Non-pigmented ciliary epithelial cell (primary cell): ENCODE measurements at places on chromosomes 3 and 15.
A peak's percentile ranks its signal among the peaks of the same experiment; 100 is the strongest.

GRCh38 chr3:3902161-3902560 is 102.9 kb downstream of the LRRN1 start:
- DNase-seq, result no peak

GRCh38 chr3:54698054-54698453 is 229.8 kb downstream of the LRTM1 start:
- DNase-seq, result no peak

GRCh38 chr15:68391121-68391520 is 40.8 kb downstream of the ITGA11 start:
- DNase-seq, result no peak

- DNase-seq, result no peak
These were observed 73.5 kb downstream of the EDEM1 start for GRCh38 chr3:5260992-5261501.

DNA sequence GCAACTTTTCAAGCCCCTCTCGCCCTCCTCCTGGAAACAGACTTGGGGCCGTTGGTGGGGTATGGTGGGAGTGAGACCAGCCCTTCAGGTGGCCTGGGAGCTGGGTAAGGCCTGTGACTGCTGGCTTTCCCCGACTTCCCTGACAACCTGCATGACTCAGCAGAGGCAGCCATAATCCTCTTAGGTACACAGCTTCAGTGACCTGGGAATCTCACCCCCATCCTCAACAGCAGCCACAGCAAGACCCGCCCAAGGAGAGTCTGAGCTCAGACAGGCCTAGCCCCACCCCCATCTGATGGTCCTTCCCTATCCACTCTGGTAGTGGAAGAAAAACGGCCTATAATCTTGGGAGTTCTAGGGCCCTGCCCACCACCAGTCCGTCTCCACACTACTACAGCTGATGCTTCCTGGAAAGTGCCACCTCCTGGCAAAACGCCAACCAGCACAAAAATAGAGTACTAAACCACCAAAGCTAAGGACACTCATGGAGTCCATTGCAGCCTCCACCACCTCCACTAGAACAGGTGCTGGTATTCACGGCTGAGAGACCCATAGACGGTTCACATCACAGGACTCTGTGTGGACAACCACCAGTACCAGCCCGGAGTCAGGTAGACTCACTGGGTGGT is 13.1 kb upstream of the SLC27A2 start:
- no peak for DNase-seq

GRCh38 chr15:59528961-59529402 is 82.6 kb upstream of the GCNT3 start:
- DNase-seq, result peak; percentile 53

- DNase-seq, result no peak
These were observed 39.7 kb downstream of the DIPK2A start for GRCh38 chr3:144011251-144011799.

DNA sequence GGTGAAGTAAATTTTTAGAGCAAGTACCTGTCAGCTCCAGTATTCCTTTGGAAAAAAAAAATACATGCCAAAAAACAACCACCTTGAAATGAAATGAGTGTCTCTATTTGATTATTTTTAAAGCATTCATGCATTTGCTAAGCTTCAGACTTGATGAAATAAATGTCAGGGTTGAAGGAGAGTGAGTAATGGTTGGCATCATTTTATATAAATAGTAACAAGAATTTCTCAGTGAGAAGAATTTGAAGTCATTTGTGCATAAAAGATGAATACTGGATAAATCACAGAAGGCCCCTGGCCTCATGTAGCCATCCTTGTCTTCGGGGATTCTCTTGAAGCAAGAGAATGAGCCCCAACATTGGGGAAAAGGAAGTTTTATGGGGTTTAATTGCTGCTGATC is 318.4 kb downstream of the LPP start:
- DNase-seq, result no peak

GRCh38 chr3:161540594-161540993 is 44.0 kb downstream of the OTOL1 start:
- no peak for DNase-seq

GRCh38 chr3:55501905-55502304 is 14.8 kb upstream of the WNT5A start:
- no peak for DNase-seq
